ENCODE measurements at places on chromosomes 2 and 18. TPM values are rescaled to one million over a fixed set of nuclear protein-coding genes. Genes with fewer than 3 reads are reported as not detected.

The ZNF521 gene
- 67.3 TPM for total RNA-seq

The C2orf78 gene
- total RNA-seq = not detected

The ALPP gene
- not detected for total RNA-seq

The CHRNG gene
- not detected for total RNA-seq

- no peaks in the 10 kb centered on the region for H3K36me3 ChIP-seq
- no peaks in the 10 kb centered on the region for H3K27me3 ChIP-seq
- H3K4me1 ChIP-seq = no peaks in the 10 kb centered on the region
- no peak overlapping the region for H3K27ac ChIP-seq
- no peak for DNase-seq
- no peak overlapping the region for H3K4me3 ChIP-seq
Observed at GRCh38 chr2:197237291-197238042, 73.1 kb downstream of the ANKRD44 start.

DNA sequence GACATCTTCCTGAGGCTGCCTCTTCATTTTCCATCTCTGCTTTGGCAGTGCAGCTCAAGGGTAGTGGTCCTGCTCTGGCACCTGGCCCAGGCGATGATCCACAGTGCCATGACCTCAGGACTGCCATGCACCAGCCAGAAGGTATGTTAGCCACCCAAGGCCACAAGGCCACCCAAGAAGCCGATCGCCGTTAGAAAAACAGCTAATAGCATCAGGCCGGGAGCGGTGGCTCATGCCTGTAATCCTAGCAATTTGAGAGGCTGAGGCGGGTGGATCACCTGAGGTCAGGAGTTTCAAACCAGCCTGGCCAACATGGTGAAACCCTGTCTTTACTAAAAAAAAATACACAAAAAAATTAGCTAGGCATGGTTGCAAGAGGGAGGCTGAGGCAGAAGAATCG lies 28.4 kb upstream of the UGGT1 start:
- no peak overlapping the region for H3K27ac ChIP-seq
- no peaks in the 10 kb centered on the region for H3K4me1 ChIP-seq
- H3K27me3 ChIP-seq = no peaks in the 10 kb centered on the region
- no peak for DNase-seq

- H3K27me3 ChIP-seq = no peaks in the 10 kb centered on the region
- DNase-seq = no peak
- H3K36me3 ChIP-seq = no peaks in the 10 kb centered on the region
Observed at GRCh38 chr2:162226836-162227235, 16.4 kb downstream of the FAP start.

DNA sequence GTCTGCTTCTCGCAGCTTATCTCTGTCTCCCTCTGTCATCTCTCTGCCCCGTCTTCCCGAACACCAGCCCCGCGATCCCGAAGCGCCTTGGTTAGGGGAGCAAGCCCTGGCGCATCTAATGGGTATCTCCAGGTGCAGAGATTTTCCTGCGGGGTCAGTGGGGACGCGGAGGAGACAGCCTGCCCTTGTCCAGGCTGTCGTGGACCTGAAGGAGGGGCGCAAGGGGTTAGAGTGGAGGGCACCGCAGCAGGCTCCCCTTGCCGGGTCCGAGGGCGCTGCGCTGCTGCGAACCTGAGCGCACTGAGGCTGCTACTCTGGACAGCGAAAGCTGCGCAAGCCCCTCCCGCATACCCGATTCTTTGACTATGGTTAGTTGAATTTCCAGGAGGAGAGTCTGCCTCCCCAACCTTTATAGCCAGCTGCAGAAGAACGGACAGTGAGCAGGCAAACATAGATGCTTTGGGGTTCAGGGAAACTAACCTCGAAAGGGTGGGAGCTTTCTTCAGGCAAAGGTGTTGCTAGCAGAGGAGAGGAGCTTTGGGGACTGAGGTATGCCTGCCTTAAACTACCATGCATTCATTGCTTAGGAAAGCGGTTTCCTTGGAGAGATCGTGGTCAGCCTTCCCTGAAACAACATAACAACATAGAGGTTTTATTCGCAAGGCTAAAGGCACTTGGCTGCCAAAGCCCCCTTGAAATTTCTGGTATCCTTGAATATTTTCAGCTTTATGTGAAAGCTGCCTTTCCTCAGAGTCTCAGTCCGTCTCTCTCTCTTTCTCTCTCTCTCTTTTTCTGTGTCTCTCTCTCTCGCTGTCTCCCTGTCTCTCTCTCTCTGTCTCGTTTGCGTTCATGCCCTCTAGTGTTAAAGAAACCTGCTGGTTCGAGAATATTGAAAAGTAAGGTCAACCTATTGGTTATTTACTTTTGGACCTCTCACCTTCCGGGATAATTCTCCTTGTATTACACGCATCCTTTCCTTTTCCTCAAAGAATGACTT lies 1.6 kb downstream of the GALNT13 start:
- no peaks in the 10 kb centered on the region for H3K4me1 ChIP-seq
- no peaks in the 10 kb centered on the region for H3K36me3 ChIP-seq
- no peaks in the 10 kb centered on the region for H3K27me3 ChIP-seq

- no peaks in the 10 kb centered on the region for H3K36me3 ChIP-seq
- no peaks in the 10 kb centered on the region for H3K27me3 ChIP-seq
- no peak overlapping the region for H3K27ac ChIP-seq
- no peaks in the 10 kb centered on the region for H3K4me1 ChIP-seq
- no peak overlapping the region for H3K4me3 ChIP-seq
- no peak for DNase-seq
Observed at GRCh38 chr2:206533977-206534376, 90.6 kb downstream of the ADAM23 start.

Data from thyroid gland (tissue), 4 donors.